NCI-H187 treated with DMSO at 0.1 percent for 48 hours (cell line): ENCODE measurements at places on chromosomes 16 and 17.
A peak's percentile ranks its signal among the peaks of the same experiment; 100 is the strongest.

- DNase-seq = peak; percentile 21
Measured at GRCh38 chr17:30321314-30321713, 12.5 kb downstream of the TMIGD1 start.

DNA sequence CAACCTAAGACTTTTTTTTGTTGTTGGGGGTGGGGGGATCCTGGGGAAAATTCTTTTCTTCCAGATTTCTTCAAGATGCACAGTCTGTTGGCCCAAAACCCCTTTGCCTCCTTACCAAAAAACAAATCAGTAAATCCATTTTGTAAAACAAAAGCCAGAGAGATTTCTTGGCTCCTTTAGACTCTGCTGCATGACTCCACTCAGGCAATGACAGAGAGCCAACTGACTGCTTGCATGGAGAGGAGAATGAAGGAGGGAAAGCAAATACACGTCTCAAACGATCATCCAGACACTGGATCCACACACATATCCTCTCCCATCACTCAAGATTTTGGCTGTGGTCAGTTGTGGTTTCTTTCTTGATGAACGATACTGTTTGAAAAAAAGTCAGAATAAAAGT is 13.8 kb downstream of the COPRS start:
- DNase-seq = no peak

DNA sequence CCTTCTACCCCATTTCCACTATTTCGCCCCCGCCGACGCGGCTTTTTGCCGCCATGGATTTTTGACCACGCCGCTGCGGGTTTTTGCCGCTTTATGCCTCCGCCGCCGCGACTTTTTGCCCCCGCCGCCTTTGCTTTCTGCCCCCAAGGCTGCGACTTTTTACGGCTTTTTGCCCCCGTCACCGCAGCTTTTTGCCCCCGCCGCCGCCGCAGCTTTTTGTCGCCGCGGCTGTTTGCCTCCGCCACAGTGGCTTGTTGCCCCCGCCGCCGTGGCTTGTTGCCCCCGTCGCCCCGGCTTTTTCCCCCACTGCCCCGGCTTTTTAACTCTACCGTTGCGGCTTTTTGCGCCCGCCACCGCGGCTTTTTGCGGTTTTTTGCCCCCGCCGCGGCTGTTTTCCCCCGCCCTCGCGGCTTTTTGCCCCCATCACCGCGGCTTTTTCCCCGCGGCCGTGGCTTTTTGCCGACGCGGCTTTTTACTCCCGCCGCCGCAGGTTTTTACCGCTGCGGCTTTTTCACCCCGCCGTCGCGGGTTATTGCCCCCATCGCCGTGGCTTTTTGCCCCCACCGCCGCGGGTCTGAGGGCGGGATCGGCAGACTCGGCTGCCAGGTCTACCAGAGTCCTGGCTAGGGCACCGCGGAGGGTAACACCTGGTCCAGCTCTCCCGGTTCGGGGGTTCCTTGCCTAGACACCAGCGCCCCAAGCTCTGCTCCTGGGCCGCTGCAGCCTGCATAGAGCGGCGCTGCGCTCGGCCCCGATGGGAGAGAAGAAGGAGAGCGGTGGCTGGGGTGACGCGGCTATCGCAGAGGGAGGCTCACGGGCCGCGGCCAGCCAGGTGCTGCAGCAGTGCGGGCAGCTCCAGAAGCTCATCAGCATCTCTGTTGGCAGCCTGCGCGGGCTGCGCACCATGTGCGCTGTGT is 562.7 kb upstream of the WSB1 start:
- DNase-seq = no peak

GRCh38 chr17:7912927-7913524 is 3.1 kb downstream of the RNF227 start:
- DNase-seq = no peak

- no peak for DNase-seq
Measured at GRCh38 chr16:1070084-1070863, 2.3 kb upstream of the SSTR5 start.

GRCh38 chr16:4477966-4478365 is 1.8 kb downstream of the HMOX2 start:
- no peak for DNase-seq

DNA sequence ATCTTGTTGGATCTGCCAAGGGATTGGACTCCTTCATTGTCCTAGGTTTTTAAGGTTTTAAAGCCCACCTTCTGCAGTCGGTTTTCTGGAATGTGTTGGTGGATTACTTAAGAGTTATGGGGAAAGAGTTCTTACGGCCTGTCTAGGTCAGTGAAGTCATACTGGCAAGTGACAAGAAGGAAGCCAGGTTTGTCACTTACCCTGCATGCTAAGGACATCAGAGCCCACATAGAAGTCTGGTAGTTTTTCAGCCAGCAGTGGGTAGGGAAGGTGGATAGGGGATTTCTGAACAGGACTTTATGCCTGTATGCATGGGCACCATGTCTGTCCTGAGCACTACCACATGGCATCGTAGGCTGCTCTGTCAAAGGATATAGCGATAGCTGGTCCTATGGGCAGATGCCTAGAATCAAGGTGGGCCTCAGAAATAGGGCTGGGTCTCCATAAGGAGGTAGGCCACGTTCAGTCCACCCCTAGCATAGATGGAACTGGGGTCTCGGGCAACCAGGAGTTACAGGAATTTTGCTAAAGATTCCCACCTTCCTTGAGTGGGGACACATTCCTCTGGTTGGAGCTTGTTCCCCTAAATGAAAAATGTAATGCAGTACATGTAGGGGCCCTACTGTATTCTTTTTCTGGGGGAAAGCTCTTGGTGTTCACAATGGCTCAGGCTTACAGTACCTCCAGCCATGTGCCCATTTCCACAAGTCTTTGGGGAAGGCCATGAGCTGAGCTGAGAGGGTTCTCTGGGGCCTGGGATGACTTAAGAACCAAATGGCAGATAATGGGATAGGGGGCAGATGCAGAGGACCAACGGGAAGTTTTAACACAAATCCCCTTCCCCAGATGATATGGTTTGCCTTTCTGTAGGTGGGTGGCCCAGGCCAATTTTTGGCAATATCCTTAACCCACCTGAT is 27.5 kb downstream of the TRPV2 start:
- DNase-seq = no peak

GRCh38 chr17:63222655-63223054 is 223.5 kb downstream of the CYB561 start:
- no peak for DNase-seq

- no peak for DNase-seq
Measured at GRCh38 chr16:56728980-56729734, 772 bp upstream of the NUP93 start.

- DNase-seq = no peak
Measured at GRCh38 chr17:73644145-73645049, at the start of gene SDK2. TSS of gene SDK2 (minus strand) at chr17:73644445. CDS start at chr17:73644088, 357 bp downstream.

DNA sequence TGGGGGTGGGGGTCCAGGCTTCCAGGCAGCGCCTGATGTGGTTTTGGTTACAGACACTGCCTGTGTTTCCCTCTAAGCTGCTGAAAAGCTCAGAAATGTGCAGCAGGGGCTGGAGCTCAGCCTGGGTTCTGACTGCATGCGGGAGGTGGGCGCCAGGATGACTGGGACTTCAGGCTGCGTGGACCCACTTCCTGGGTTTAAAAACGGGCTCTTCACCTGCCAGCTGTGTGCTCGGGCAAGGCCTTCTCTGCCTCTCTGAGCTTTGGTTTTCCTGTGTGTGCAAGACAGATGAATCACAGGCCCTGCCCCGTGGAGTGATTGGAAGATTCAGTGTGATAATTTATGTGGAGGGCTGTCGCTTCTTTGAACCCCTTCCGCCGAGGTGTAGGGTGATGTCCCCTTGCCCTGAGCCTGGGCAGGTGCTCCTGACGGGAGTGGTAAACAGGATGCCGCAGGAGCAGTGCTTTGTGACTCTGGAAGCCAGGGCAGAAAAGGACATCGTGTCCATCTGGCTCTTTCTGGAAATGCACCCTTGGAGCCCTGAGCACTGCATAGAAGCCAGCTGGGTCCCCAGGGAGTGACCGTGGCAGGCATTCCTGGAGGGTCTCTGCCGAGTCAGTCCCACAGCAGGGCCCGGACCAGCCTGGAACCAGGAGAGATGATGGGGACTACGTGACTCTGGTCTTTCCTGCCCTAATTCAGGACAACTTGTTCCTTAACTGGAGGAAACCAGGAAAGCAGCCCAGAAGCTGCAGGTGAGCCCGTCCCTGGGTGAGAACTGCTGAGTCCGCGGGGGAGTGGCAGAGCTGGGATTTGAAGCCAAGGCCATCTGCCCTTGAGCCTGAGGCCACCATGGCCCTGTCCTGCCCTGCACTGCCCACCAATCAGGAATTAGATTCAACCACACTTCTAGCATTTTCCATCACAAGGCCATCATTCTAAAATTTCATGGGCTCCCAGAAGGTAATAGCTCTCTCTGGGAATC is 28.5 kb upstream of the SLC7A5 start:
- DNase-seq = no peak

DNA sequence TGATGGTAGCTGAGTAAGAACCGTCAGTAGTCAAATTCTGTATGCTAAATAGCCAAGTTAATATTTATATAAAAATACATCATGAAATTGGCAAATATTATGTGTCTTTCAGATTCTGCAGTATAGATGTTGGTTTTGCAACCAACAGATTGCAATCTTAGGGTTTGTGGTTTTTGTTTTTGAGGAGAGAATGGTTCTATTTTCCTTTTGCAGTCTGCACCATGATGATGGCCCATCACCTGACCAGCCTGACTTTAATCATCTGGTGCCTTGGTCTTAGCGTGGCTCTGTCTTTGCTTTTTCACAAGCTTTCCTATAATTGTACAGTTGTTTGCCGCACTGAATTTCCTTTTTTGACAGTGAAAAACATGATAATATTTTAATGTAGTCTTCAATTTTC is 50.7 kb downstream of the NUP93 start:
- DNase-seq = no peak

DNA sequence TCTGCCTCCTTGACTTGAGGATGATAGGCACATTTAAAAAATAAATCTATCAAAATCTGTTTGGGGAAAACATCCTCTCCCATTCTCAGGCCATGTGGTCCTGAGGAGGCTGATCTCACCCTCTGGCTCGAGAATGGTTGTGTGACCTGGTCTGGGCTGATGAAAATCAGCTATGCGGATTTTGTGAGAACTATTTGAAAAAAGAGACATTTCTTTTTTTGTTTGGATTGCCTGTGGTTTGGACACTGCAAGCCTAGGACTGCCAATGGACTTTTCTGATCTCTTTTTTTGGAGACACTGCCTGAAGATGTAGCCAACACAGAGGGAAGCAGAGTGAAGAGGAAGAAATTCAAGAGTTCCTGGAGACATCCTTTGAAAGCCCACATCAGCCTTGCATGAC is 145.9 kb downstream of the HS3ST3B1 start:
- DNase-seq = no peak

- no peak for DNase-seq
Measured at GRCh38 chr16:78773291-78773702, 673.8 kb downstream of the WWOX start.

GRCh38 chr16:86772671-86773353 is 194.5 kb downstream of the FOXL1 start:
- DNase-seq = no peak
